ENCODE measurements at places on chromosomes 1 and 21.

GRCh38 chr1:219713981-219714381, 101.1 kb upstream of the ZC3H11B start:
- no peak for DNase-seq

DNA sequence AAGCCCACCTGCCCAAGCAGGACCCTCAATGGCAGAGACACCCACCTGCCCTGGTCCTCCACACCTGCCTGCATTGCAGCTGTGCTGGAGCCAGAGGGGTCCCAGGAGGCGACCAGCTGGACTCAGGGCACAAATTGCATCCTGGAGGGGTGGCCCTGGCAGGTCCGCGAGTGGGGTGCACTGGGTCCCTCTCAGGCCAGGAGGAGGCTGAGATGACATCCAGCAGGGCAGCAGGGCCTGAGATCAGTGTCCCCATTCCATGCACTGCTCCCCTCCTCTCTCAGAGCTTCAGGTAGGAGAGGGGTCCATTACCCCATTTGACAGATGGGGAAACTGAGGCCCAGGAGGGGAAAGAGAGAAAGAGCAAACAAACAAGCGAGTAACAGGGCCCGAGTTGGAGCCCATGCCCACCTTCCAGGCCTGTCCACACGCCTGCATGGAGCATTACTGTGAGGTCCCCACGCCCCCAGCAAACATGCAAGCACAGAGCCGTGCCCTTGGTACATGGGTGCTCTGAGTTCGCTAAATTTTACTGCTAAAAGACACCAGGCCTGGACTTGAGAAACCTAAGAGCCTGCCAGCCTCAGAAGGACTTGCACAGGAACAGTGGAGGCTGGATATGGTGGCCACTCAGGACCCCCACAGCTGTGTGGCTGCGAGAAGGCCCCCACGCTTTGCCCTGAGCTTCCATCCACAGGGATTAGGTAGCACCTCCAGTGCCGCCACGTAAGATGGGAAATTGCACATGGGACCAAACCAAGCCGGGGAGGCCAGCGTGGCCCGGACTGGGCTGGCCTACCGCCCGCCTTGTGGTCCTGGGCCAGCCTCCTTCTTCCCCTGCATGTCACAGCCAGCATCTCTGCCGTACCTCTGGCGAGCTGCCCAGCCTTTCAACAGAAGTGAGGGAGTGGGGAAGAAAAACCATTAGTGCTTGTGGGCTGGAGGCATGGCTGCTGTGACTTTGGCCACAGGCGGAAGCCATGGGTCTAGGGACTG, 7.4 kb downstream of the WNT3A start:
- no peak for DNase-seq

DNA sequence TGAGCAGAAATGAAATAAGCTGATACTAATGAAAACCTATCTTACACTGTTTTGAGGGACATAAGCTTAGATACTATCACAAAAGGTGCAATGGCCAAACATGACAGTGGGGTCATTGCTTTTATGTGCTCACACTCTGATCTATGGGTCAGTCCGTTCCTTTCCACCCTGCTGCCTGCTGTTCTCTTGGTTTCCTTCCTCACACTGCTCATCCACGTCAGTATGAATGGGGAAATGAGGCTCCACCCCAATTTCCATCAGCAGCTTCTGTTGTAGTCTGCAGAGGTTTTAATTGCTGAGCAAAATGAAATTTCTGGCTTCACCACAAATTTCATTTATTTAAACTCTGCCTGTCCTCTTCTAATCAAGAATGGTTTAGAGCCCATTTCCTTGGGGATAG, 155.2 kb downstream of the GABPA start:
- DNase-seq = no peak

GRCh38 chr21:34642211-34643075, 26.4 kb upstream of the CLIC6 start:
- no peak for DNase-seq

GRCh38 chr21:30104241-30104640, 62.4 kb downstream of the CLDN17 start:
- no peak for DNase-seq

DNA sequence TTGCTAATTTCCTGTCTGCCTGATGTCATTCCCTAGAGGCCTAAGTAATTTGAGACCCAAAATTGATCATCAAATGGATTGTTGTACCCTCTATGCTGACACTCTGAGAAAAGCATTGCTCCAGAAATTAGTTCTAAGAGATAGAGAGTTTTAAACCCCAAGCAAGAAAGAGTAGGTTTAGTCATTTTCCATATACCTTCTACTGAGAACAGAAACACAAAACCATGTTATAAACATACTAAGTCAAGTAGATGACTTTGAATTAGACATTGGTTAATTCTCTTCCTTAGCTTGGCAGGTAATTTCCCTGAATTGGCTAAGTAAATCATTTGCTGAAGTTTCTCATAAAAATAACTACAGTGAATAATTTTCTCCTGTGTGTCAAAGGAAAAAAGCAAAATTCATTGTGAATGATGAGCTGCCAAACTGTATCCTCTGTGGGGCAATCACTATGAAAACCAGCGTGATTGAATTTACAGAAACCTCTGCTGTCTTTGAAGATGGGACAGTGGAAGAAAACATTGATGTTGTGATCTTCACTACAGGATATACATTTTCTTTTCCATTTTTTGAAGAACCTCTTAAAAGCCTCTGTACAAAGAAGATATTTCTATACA, 20.1 kb downstream of the FMO4 start:
- DNase-seq = no peak

GRCh38 chr1:105137543-105138457, 1388.1 kb downstream of the AMY1C start:
- no peak for DNase-seq
